ENCODE measurements at places on chromosomes 6 and 20.

DNA sequence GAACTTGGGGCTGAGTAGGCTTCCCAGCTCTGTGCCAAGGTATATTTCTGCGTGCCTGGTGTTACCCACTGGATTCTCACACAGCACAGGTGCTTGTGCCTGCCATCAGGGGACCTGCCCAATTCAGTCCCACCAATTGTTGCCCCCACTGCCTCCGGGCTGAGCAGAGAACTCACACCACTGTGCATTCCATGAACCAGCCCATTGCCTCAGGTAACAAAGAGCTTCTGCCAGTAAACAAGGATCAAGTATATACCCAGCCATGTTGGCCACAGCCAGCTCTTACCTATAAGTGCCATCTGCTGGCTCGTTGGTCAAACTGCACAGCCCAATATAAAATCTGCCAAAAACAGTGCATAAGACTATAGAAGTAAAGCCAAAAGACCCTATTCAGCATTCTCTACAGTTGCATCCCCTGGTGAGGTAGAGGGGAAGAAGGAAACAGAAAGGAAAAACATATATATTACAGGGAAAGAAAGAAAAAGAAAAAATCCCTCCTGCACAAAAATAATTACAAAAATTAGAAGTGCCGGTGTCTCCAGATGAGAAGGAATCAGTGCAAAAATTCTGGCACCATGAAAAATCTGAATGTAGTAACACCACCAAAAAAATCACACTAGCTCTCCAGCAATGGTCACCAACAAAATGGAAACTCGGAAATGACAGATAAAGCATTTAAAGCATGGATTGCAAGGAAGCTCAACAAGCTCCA lies 241.4 kb downstream of the IBTK start:
- no peak for DNase-seq

- no peak for DNase-seq
Observed at GRCh38 chr6:305371-306206, 13.3 kb downstream of the DUSP22 start.

DNA sequence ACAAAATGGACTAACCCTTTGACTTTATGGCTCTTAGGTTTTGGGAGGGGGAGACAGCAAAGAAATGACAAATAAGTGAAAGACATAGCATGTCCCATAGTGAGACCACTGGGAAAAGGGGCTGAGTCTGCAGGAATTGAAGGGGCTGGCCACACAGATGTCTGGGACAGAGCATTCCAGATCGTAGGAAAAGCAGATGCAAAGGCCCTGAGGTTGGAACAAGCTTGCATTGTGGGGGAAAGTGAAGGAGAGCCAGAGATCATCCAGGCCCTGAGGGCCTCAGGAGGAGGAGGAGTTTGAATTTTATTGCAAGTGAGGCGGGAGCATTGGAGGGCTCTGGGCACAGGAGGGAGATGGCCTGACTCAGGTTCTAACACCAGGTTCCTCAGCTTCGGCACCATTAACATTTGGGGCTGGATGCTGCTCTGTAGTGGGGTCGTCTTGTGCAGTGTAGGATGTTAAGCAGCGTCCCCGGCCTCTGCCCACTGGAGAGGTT lies 97.5 kb downstream of the CEBPB start:
- no peak for DNase-seq

DNA sequence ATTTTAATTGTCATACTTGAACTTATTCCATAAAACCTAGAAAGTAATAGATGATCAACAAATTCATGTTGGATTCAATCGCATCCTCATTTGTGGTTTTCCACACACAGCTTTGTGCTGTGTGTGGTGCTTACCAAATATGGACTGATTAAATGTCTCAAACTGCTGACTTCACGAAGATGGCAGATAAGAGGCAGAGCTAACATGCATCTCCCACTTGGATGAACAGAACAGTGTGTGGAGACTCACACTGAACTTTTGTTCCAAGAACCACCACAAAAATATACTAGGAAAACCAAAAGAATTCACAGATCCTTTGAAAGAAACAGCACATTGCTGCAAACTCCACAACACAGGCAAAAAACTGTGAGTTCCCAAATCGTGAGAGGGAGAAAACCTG lies 603.7 kb downstream of the TENT5A start:
- DNase-seq = no peak

DNA sequence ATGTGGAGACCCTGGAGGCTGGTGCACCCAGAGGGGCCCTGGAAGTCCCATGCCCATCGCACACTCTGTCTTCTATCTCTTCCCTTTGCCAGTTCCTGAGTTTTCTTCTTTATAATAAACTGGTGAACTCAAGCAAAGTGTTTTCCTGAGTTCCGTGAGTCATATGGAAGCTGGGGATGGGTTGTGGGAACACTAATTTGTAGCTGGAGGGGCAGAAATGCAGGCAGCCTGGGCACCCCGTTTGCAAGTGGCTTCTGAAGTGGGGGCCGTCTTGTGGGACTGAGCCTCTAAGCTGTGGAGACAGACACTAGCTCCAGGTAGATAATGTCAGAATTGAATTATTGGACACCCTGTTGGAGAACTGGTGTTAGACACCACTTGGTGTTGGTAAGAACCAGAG lies 3.2 kb upstream of the PPP1R3G start:
- DNase-seq = no peak

DNA sequence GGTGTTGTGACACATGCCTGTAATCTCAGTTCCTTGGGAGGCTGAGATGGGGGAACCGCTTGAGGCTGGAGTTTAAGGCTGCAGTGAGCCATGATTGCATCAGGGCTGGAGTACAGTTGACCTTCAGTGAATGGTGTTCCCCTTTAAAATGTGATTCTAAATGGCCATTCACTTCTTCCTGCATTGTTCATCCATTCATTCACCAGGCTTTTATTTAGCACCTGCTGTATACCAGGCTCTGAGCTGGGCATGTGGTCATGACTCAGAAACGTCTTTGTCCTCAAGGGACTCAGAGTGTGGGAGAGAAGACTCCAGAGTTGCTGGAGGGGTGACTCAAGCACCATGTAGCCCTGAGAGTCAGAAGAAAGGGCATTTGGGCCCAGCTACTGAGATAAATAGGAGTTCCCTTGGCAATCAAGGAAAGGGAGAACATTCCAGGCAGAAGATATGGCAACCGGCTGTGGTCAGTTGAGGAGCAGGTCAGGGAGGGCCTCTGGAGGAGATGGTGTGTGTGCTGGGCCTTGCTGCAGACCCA lies 101.1 kb downstream of the DLGAP4 start:
- no peak for DNase-seq

- no peak for DNase-seq
Observed at GRCh38 chr6:10621847-10622246, 72.6 kb downstream of the C6orf52 start.

DNA sequence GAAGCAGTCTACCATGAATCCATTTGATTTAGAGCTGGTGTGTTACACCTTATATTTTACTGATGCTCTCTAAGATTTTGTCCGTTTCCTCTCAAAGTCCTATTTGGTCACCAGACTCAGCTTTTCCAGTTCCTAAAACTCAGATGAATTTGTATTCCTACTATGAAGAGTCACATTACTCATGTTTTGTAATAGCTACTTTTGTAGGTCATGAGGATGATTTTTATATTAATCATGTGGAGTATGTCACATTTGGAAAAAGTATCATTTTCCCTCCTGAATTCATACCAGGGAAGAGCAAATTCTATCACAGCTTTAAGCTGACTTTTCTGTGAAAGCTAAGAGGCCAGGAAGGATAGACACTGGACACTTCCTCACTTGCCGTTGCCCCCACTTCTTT lies 140.6 kb upstream of the SCGN start:
- no peak for DNase-seq

- no peak for DNase-seq
Observed at GRCh38 chr6:5559651-5560050, 298.3 kb downstream of the FARS2 start.

DNA sequence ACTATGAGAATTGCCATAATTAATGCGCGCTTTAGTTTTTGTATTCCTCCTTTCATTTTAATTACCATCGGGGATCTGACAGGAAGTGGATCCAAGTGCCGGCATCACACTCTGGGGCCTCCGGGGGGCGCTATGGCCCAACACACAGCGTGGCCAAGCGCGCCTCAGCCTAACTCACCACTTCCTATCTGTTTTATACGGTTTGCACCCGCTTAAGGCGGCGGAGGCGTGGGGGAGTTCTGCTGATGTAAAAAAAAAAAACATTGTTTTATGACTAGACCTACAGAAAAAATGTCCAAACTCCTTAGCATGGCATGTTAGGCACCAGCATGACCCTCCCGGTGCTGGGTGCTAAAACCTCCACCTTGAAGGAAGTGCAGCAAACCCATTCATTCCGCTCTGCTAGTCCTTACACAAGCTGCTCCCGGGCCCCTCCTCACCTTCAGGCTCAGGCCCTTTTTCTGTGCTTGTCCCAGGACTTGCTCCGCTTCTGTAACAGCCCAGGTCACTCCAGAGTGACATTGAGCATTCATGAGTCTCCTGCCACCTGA lies 4.5 kb upstream of the EBF4 start:
- DNase-seq = peak; percentile 54

GRCh38 chr6:37623666-37624065 lies 74.0 kb downstream of the MDGA1 start:
- no peak for DNase-seq

- DNase-seq = no peak
Observed at GRCh38 chr6:15426395-15426794, 180.5 kb downstream of the JARID2 start.

- no peak for DNase-seq
Observed at GRCh38 chr6:30818391-30818841, 65.9 kb upstream of the DDR1 start.

GRCh38 chr20:42159808-42160207 lies 541.6 kb upstream of the CHD6 start:
- no peak for DNase-seq

DNA sequence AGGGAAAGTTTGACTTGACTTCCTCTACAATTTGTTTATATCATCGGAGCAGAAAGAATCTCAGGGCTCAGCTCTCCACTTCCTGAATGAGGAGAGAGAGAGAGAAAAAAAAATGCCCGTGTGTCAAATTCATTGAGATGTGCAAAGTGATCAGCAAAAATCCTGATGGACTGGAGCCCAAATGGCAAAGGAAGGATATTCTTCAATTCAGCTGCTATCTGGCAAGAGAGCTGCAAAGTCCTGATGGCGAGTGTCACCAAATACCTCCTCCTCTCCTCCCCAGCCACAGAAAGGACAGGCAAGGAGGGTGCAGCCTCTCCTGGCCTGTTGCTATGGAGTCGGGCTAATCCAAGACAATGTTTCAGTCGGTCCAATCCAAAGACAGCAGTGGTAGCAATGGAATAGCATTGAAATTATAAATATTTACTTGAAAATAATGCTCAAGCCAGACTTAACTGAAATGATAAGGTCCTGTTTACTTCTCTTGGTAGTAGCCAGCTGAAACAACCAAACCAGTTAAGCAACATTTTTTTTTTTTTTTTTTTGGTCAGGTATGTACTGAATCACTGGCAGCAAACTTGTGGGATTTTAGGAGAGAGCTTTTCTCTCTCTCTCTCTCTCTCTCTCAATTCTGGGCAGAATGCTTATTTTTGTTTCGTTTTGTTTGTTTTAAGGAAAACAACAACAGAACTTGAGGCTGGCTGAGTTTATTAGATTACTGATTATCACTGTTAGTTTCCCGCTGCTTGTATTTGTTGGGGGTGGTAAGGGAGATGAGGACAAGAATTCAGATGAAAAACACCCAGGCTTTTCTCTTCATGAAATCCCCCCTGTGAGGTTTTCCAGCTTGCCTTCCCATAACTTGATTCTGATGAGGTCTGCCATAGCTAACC lies 204.2 kb downstream of the BCAS1 start:
- no peak for DNase-seq

DNA sequence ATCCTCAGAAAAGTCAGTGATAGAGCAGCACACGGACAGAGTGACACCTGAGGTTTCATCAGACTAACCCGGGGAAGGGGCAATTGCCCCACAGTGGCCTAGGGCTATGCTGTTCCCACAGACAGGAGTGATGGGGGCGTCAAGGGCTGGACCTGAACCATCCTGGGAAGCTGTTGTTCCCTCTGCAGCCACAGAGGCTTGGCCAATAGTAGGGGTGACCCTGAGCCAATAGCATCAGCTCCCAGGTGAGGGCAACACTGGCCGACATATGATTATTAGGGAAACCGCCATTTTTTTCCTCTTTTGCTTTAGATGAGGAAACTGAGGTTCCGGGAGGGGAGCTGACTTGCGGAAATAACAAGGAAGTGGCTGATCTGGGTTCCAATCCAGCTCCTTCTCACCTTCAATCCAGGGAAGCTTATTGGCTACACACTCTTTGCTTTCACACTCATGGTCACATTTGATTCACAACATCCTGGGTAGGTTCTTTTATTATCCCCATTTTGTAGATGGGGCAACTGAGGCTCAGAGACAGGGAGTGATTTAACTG lies 126.0 kb downstream of the BMP7 start:
- no peak for DNase-seq

DNA sequence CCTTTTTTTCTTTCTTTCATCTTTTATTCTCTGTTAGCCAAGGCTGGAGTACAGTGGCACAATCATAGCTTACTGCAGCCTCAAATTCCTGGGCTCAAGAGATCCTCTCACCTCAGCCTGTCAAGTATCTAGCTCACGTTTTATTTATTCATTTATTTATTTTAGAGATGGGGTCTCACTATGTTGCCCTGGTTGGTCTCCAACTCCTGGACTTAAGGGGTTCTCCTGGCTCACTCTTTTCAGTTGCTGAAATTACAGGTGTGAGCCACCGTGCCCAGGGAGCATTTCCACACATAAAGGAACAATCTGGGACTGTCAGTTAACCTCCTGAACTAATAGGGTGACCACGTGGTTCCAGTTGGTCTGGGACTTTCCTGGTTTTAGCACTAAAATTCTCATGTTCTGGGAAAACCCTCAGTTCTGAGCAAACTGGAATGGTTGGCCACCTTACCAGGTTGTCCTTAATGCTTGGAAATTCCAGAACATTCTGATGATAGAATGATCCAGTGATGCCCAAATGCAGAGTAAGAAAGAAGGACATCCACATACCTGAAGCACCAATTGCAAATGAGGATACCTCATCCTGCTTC lies 105.5 kb upstream of the ZNF217 start:
- no peak for DNase-seq

GRCh38 chr6:2970753-2971419 lies 481 bp downstream of the SERPINB6 start:
- DNase-seq = no peak

- no peak for DNase-seq
Observed at GRCh38 chr6:154234019-154234772, 122.4 kb downstream of the IPCEF1 start.

GRCh38 chr20:44908987-44909871 lies 631 bp upstream of the PABPC1L start:
- DNase-seq = no peak

DNA sequence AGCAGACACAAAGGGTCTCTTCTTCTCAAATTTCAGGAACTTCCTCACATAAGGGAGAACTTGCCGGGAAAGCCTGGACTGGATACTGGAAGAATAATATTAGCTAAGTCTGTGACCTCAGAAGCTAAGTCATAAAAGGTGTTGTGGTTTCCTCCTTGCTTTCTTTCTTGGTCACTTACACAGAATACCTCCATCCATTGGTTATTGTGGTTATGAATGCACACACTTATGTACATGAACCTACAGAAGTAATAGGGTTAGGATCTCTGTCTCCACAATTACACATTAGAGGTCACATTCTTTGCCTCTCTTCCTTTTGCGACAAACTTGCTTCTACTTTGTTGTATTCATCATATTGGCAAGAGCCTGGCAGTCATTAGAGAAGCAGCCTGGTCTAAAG lies 40.4 kb downstream of the ZNF391 start:
- DNase-seq = no peak

- DNase-seq = no peak
Observed at GRCh38 chr20:62916703-62917476, 9.4 kb downstream of the DIDO1 start.
